ENCODE measurements at places on chromosomes 2 and 18.

- no peak for DNase-seq
These were observed 158.4 kb downstream of the BCL2 start for GRCh38 chr18:63161032-63161760.

DNA sequence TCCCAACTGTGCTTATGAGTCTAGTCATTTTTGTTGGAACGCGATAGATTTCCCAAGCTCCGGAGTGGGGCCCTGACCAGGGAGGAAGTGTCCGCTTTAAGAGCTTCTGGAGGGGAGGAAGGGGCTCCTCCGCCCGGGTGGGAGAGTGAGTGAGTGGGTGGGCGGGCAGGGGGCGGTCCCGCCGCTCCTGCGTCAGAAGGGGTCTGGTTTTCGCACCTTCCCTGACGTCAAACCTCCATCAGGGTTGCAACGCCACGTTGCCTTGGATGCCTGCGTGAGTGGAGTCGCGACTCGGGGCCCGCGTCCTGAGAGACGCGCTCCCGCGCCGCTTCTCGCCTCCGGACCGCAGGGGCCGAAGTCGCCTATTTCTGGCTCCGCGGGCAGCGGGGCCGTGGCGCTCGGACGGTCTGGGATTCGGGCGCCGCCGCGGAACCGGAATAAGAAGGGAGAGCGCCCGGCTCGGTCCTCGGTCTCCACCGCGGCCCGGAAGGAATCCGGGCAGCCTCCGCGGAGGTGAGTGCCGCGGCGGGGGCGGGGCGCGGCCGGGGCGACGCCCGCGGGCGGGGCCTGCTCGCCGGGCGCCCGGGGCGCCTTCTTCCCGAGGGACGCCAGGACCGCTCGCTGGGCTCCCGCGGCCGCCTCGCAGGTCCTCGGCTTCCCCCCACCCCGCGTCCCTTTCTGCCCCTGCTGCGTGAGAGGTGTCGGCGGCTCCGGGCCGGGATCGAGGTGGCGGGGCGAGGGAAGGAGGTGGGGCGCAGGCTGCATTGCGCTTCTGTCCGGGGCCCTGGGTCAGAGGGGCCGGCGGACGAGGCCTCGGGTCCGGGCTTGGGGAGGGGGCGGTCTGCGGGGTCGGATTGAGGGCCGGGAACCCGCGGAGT lies at the start of gene ZDBF2:
Gene ZDBF2, plus strand, starts transcription at position 230 of the 878 bp plus-strand sequence. CDS start 7,187 bp downstream, outside the sequence.
- DNase-seq: no peak

GRCh38 chr18:79566771-79567431 lies 112.7 kb upstream of the CTDP1 start:
- no peak for DNase-seq

- no peak for DNase-seq
These were observed 5.2 kb downstream of the TTC39C start for GRCh38 chr18:24019641-24020331.

DNA sequence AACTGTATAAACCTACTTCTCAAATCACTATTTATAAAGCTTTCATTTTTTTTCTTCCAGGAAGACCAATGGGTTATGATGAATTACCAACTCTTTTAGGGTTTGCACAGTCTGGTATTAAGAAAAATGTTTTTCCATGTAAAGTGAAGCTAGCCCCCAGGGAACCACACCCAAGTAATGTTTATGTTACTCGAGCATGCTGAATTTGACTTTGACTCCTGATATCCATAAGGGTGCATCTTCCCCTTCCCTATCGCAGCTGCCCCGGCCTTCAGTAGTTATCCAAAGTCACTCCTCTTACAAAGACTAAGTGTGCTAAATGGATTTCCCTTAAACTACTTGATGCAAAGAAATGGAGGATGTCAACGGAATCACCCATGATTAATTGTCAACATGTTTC lies 21.7 kb downstream of the KCTD18 start:
- no peak for DNase-seq
